ENCODE measurements at places on chromosomes 1 and 21.

GRCh38 chr1:212237651-212238050 is 47.6 kb upstream of the PPP2R5A start:
- no peak for DNase-seq

- no peak for DNase-seq
Measured at GRCh38 chr1:24900486-24900849, 29.6 kb downstream of the RUNX3 start.

GRCh38 chr21:45333583-45334121 is 46.0 kb upstream of the POFUT2 start:
- no peak for DNase-seq

DNA sequence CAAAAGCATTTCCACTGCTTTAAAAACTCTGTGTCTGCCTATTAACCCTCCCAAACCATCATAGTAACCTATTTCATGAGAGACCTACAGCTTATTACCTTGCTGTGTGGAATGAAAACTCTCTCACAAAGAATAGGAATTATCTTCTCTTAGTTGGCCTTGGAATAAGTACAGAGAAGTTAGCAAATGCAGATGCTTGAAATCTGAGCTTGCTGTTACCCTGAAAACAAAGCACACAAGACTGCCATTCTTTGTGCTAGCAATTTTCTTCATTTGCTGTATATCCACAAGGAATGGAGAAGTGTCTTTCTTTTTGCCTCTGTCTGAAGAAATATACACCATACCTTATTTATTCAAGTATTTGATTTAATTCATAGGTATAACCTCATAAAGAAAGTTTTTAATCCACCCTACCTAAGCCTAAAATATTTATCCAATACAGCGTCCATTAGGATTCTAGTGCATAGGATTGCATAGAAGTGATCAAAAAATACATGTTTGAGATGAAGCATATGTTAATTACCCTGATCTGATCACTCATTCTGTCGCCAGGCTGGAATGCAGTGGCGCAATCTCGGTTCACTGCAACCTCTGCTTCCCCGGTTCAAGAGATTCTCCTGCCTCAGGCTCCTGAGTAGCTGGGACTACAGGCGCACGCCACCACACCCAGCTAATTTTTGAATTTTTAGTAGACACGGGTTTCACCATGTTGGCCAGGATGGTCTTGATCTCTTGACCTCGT is 451.1 kb downstream of the LTN1 start:
- no peak for DNase-seq

DNA sequence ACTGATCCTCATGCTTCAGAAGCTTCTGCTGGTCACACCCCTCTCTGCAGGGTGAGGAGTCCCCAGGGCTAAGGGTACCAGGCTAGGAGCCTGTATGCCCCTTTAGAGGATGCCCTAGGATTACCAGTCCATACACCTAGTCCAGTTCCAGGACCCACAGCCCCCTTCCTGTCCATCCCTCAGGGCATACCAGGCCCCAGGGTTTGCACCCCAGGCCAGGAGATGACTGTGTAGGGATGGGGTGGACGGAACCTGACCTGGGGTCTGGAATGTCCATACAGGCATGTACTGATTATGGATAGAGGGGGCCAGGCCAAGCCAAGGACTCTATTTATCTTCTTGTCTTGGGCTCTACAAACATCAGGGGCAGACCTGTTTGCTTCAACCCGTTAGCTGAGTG is 34.9 kb downstream of the TRIM67 start:
- no peak for DNase-seq

DNA sequence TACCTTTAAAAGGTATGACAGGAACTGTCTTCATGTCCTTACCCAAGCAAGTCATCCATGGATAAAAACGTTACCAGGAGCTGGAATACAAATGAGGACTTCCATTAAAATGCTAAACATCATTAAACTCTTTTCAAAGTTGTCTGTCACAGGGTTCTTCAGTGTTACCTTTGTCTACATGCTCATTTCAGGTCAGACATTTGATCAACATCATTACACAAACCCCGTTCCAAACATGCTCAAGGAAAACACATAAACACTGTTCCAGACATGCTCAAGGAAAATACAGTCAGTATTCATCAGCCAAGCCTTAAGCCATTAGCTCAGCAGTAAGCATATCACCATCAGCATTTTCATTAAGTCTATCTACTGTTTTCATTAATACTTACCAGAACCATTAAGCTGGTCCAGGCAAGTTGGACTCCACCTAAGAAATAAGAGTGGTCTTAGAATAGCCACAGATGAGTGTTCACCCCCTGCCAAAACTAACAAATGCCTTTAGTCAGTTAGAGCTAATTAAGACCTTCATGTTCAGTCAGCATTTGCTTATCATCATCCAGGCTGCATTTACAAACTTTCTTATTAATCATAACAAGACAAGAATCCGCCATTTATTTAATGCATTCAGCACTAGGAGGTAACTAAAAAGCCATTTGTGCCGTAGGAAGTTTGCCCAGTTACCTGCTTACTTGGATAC is 2.2 kb downstream of the GAS5 start:
- no peak for DNase-seq

DNA sequence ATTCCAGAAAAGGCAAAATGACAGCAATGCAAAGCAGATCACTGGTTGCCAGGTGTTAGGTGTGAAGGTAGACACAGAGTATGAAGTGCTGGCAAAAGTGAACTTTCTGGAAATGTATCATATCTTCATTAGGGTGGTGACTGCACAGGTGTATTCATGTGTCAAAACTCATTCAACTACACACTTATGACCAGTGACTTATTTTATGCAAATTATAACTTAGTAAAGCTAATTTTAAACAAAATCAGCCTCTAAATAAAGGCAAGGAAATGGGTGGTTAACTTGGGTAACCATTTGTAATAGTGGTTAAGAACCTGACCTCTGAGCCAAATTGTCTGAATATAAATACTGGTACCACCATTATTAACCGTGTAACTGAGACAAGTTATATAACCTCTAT is 7.4 kb downstream of the COP1 start:
- DNase-seq: no peak

DNA sequence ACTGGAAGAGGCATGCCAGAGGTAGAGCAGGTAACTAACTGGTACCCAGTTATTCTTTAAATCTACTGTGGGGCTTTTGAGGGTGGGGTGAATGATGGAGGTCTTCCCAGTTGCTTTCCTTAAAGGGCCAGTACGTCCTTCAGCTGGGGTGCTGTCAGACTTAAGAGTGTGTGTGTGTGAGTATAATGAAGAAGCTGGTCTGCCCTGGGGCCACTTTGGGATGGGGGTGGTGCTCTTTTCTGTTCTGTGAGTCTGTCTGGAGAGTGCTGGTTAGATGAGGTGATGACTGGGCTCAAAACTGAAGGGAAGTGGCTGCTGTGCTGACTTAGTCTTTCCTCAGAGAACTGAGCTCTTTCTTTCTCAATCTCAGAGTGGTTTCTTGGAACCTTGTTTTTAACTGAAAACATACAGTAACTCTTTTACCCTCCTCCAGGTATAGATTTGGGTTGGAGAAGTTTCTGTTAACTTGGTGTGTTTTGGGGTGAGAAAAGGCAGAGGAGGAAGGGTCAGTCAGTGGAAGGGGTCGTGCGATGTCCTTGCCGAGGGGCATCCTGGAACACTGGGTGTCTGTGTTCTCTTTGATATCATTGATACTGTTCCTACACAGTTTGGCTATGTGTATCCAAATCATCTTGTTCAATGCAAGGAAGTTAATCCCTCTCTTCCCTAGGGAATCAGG is 746 bp downstream of the MACF1 start:
- no peak for DNase-seq

GRCh38 chr1:202213361-202214088 is 19.9 kb downstream of the LGR6 start:
- DNase-seq: no peak

DNA sequence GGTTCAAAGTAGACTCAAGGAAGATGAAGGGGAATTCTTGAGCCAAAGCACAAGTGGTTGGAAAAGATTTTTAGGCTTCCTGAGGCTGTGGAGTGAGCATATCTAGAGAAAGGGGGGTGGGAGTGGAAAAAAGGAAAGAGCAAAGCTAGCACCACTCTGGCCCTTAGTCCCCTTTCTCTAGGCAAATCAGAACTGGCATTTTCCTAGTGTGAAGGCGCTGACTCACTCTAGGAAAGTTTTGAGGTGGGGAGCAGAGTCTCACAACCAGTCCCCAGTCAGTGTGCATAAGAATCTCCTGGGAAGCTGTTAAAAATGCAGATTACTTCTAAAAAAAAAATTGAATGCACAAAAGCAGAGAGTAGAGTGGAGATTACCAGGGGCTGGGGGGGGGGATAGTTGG is 3.4 kb upstream of the GPR89B start:
- no peak for DNase-seq

DNA sequence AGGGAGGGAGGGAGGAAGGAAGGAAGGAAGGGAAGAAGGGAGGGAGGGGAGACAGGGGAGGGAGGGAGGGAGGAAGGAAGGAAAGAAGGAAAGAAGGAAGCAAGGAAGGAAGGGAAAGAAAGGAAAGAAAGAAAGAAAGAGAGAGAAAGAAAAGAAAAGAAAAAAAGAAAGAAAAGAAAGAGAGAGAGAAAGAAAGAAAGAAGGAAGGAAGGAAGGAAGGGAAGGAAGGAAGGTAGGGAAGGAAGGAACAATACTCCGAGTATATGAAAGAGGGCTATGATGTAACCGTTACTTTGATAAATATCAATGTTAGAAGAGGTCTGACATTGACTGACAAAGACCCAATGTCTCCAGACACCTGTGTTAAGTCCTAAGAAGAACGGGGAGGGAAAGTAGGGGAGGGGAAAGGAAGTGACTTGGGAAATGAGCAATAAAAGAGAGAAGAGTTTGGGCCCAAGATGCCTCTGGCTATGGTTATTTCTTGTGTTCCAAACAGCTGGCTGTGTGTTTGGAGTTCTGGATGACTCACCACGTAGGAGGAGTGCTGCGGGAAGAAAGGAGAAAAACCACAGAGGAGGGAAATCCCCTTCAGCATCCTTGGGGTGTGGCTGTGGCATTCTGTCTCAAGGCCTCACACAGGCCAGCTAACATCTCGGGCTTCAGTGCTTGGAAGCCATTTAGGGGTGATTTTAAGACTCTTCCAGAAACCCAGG is 37.0 kb upstream of the RXRG start:
- DNase-seq: no peak

DNA sequence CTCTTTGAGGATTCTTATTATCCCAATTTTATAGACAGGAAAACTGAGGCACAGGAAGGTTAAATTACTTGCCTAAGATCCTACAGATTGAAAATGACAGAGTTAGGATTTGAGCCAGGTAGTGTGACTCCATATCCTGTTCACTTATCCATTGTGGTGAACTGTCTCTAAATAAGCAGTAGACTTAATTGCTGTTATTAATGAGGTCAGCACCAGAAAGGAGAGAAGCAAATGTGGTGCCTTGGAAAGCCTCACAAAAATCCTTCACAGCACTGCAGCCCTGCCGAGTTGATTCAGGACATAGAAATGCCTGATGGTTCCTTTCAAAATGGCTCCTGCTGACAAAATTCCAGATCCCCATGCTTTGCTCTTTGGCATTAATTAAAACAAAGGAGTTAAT is 193.3 kb upstream of the BEND5 start:
- DNase-seq: no peak

DNA sequence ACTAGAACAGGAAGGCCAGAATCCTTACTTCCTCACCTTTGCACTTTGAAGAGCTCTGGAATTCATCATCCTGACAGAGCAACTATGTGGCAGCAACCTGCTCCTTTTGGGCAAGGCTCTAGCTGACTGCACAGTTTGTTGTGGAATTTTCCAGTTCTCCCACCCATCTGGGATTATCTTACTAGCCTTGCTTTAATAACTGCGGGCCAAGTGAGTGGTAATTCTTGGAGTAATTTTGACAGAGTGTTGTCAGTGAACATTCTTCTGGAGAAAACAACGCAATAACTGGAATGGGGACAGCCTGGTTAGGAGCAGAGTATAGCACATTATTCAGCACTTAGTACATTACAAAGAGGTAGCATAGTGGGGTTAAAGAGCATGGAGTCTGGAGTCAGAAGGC is 75.3 kb downstream of the NTMT2 start:
- no peak for DNase-seq

GRCh38 chr1:61692155-61692800 is 32.7 kb downstream of the TM2D1 start:
- no peak for DNase-seq

DNA sequence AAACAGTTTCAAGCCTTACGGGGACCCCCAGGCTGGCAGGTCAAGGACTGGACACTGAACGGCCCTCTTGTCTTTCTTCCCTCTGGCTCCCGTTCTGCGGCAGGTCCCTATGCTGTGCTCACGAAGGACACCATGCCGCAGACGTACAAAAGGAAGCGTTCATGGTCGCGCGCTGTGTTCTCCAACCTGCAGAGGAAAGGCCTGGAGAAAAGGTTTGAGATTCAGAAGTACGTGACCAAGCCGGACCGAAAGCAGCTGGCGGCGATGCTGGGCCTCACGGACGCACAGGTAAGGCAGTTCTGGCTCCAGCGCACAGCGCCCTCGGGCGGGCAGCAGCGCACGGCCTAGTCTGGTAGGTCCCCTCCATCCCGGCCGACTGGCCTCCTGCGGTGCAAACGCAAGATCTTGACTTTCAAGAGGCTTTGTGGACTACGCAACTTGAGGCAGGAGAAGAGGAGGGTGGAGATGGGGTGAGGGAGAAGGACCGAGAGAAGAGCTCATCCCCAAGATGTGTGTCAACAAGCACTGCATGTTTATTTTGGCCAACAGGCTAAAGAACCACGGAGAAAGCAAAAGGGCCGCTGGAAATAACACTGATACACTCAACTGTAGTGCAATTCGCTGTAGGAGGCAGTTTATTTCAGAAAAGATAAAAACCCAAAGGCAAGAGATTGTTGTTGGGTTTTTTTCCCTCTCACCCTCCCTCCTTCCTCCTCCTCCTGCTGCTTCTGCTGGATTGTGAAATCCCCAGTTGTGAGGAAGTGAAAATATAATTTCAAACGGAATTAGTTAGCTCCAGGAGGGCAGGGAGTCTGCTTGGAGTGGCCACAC is 3.0 kb downstream of the HLX start:
- DNase-seq: no peak

- DNase-seq: no peak
Measured at GRCh38 chr1:89631816-89632656, 884 bp upstream of the LRRC8C start.

DNA sequence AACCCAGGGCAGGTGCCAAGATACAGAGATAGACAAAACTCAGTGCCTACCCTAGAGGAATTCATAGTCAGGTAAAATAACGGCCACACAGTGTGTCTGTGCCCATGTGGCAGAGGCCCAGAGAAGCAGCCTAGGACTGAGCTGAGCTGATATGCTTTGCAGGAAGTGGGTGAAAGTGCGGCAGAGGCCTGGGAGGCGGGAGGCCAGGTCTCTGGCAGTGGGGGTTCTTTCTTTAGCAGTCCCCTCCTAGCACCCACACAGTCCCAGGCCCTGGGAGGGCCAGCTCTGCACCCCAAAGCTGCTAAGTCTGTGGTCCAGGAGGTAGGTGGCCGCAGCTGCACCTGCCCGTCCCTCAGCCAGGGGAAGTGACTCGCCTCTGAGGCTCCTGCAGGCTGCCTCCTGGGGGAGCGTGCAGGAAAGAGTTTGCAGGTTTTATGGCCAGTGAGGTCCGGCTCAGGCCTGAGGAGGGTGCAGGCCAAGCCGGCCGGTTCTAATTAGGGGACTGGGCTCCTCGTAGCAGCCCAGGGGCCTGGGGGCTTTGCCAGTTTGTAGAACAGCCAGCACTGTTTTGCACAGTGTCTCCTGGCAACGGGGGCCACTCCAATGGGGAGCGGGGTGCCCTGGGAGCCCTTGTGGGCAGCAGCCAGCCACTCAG is 107.9 kb downstream of the SPSB1 start:
- DNase-seq: no peak

Data from osteocyte (in vitro differentiated cells).